ENCODE measurements at places on chromosomes 6 and 20. TPM values are rescaled to one million over a fixed set of nuclear protein-coding genes. Genes with fewer than 3 reads are reported as not detected.

HLA-DRA gene
- total RNA-seq: 5.6 TPM

- no peak for DNase-seq
Observed at GRCh38 chr6:13500915-13501314, 13.5 kb upstream of the GFOD1 start.

CYB5R4 gene
- total RNA-seq: 26.2 TPM

DNA sequence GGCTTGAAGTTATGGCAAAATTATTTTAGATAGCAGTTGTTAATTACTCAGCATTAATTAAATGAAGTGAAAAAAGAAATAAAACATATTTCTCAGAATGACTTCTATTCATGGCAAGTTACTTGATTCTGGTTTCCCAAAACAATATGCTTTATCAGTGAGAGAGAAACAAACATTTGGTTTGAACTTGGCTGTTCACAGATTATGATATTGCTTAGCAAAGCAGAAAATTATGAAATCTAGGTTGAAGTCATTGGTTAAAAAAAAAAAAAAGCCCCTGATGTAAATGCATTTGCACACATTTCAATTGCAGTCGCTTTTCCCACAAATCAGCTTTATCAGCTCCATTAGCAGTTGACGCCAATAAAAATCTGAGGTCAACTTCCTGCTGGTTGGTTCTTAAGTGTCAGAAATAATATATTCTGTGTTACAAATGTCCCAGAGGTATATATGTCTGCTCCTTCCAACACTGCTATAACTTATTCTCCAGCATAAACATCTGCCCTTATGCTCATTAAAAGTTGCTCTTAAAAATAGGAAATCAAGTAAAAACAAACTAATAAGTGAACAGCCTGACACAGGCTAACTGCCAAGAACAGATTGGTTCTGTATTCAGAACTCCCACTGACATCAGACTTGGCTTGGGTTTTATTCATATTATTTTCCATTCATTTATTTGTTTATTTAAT lies 275.4 kb downstream of the PHF3 start:
- no peak for DNase-seq

DNA sequence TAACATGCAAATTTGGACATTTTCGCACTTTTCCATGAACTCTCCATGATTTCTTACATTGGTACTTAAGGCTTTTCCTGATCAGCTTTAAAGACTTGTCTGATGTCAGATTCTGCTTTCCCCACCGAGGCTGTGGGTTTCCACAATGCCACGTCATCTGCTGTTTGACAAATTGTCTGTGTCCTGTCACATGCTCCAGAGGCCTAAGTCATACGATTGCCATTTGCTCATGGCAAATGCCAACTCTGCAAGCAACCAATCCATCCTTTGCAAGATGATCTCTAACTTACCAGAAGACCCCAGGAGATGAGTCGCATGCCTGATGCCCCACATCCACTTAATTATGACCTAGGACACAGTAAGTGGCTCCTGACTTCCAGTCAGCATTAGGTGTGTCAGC lies 556.5 kb downstream of the BMP2 start:
- DNase-seq: no peak

RBPJL gene
- not detected for total RNA-seq

- no peak for DNase-seq
Observed at GRCh38 chr6:46098678-46099077, 31.1 kb upstream of the ENPP4 start.

NKX2-2 gene
- not detected for total RNA-seq

- DNase-seq: no peak
Observed at GRCh38 chr6:50681213-50681824, 32.0 kb upstream of the TFAP2D start.

- peak; percentile 46 for DNase-seq
Observed at GRCh38 chr20:50837532-50838321, 42.9 kb downstream of the BCAS4 start.

TAF8 gene
- total RNA-seq: 58.7 TPM

DNA sequence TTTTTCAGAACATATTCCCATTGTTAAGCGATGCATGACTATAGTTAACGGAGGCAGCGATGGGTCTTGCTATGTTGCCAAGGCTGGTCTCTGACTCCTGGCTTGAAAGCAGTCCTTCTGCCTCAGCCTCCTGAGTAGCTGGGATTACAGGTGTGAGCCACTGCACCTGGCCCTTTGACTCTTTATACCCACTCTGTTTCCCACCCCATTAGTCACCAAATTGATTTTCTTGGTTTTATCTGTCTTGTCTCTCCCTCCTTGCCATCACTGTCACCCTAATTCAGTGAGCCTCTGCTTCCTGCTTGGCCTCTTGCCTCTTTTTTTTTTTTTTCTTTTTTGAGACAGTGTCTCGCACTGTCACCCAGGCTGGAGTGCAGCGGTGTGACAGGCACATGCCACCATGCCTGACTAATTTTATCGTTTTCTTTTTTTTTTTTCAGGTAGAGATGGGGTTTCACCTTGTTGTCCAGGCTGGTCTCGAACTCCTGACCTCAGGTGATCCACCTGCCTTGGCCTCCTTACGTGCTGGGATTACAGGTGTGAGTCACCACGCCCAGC lies 31.3 kb downstream of the ZFAND3 start:
- DNase-seq: no peak

ULBP2 gene
- total RNA-seq: 0.90 TPM

- DNase-seq: peak; percentile 42
Observed at GRCh38 chr6:27188061-27188884, 59.2 kb upstream of the PRSS16 start.

GRCh38 chr6:56292505-56293181 lies 45.3 kb upstream of the COL21A1 start:
- no peak for DNase-seq

NANP gene
- 7.3 TPM for total RNA-seq

- no peak for DNase-seq
Observed at GRCh38 chr6:143675946-143676345, 1.8 kb upstream of the PHACTR2 start.

B3GALT4 gene
- 6.7 TPM for total RNA-seq

SLCO4A1 gene
- total RNA-seq: 29.6 TPM

DNA sequence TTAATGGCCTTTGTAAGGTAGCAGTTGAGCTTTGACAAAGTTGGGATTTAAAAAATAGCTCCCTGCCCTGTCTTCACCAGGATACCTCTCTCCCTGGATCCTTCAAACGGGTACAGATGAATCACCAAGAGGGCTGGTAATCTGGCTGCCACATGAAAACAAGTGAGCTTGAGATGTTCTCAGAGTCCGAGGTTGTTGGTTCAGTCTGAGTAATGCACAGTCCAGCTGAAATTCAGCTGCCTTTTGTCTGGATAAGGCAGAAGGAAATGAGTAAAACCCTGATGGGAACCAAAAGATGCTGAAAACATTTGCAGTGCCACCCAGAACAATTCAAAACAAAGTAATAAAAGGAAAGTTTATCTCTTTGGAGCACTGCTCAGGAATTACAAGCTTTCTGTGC lies 86.8 kb downstream of the GJA1 start:
- no peak for DNase-seq

ASIP gene
- total RNA-seq: not detected

- DNase-seq: no peak
Observed at GRCh38 chr20:57450931-57451330, 59.7 kb downstream of the RBM38 start.

GRCh38 chr6:27168586-27169443 lies 78.7 kb upstream of the PRSS16 start:
- no peak for DNase-seq

SEMG1 gene
- total RNA-seq: not detected

DNA sequence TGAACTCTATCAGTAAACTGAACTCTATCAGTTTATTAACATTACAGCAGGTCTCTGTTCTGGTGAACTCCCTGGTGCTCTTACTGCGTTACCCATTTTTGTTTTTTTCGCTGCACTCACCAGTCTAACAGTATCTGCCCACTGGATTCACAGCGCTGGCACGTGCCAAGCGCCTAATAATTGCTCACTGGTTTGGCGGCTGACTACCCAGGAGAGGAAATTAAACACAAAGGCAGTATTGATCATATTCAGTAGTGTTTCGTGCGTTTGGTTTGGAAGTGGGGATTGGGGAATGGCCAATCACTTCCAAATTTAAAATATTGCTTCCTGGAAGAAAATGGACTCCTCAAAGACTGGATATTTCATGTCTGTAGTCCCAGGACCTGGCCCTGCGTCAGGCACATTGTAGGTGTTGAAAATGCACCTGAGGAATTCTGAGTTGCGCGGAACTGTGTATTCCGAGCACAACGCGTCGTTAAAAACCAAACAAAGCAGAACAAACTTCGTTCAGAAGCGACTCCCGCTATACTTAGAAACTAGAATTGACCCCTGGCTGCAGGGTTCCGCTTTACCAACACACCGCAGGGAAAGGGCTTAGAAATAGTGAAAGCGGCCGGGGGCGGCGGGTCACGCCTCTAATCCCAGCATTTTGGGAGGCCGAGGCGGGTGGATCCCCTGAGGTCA lies 1.1 kb upstream of the RPS12 start:
- peak; percentile 68 for DNase-seq

- no peak for DNase-seq
Observed at GRCh38 chr6:17714177-17714576, 7.5 kb upstream of the NUP153 start.

- DNase-seq: no peak
Observed at GRCh38 chr6:3426091-3426926, 30.5 kb downstream of the SLC22A23 start.
